Lower lobe of right lung (tissue), 2 donors: ENCODE measurements at places on chromosomes 12 and 14. TPM values are rescaled to one million over a fixed set of nuclear protein-coding genes. Genes with fewer than 3 reads are reported as not detected.

KRT8 gene
- 139 TPM for total RNA-seq

CCNT1 gene
- 34.1 TPM for total RNA-seq

CLEC4C gene
- not detected for total RNA-seq

CFAP251 gene
- 8.2 TPM for total RNA-seq

CRIP1 gene
- 237 TPM for total RNA-seq

OR4M1 gene
- total RNA-seq, result not detected

SETD1B gene
- total RNA-seq, result 19.7 TPM

TAS2R8 gene
- total RNA-seq, result not detected

PLEKHG7 gene
- total RNA-seq, result 1.6 TPM

ABCC9 gene
- total RNA-seq, result 27.5 TPM

GZMB gene
- total RNA-seq, result 7.6 TPM

TSPAN9 gene
- 61.1 TPM for total RNA-seq

PSMC6 gene
- total RNA-seq, result 68.8 TPM

SCFD1 gene
- total RNA-seq, result 73.8 TPM

PLEKHD1 gene
- total RNA-seq, result 0.47 TPM

RIMBP2 gene
- 0.27 TPM for total RNA-seq

P2RX2 gene
- total RNA-seq, result 0.56 TPM

SLC2A14 gene
- not detected for total RNA-seq

LBHD2 gene
- not detected for total RNA-seq

DBX2 gene
- total RNA-seq, result 0.12 TPM

IFNG-AS1 gene
- not detected for total RNA-seq

CFAP54 gene
- total RNA-seq, result 7.9 TPM

CLEC4A gene
- total RNA-seq, result 14.1 TPM

SMCO2 gene
- total RNA-seq, result 0.47 TPM

GPR137C gene
- 0.97 TPM for total RNA-seq

TMEM229B gene
- total RNA-seq, result 6.4 TPM

TAS2R14 gene
- 1.2 TPM for total RNA-seq

ANO2 gene
- total RNA-seq, result 22.2 TPM

AJUBA gene
- total RNA-seq, result 28.7 TPM

PIANP gene
- 0.18 TPM for total RNA-seq

KRT73 gene
- not detected for total RNA-seq

CISTR gene
- total RNA-seq, result not detected

WIF1 gene
- total RNA-seq, result 97.0 TPM

KRT77 gene
- not detected for total RNA-seq

DHRS2 gene
- total RNA-seq, result 1.2 TPM

CCDC184 gene
- total RNA-seq, result 1.0 TPM

SLC39A2 gene
- total RNA-seq, result not detected

ANKRD33 gene
- total RNA-seq, result not detected
